Brain pericyte (primary cell): ENCODE measurements at places on chromosomes 12 and 14.

DNA sequence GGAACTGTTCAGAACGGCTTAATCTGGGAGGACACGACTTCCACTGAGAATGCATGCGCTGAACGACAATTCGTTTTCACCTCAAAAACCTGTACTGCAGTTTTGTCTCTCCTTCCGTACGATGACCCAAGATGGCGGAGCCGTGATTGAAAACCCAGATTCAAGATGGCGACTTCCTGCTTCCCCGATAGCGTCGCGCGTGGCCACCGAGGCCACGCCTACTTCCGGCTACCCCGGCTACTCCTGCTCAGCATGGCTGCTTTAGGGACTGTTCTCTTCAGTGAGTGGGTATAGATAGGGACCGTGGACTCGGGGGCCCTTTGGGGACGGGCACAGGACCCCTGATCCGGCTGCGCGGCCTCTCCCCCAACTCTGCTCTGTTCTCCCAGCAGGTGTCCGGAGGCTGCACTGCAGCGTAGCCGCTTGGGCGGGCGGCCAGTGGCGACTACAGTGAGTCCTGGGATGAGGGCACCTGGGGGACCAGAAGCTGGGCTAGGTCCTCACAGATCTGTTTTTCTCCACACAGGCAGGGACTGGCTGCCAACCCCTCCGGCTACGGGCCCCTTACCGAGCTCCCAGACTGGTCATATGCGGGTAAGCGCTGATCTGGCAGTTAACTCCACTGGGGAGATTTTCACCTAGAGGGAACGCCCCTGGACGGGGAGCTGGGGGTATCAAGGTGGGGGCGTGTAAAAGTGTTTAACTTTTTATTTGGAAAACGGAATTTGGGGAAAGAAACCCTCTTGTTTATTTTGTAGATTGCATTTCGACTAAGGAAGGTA lies at the start of gene MRPL52:
MRPL52 (plus strand) TSS at position 227 of the 782 bp plus-strand sequence; CDS start at position 253, 26 bp downstream.
- no peak for DNase-seq

GRCh38 chr14:101888182-101888581 lies 76.2 kb upstream of the DYNC1H1 start:
- DNase-seq: no peak

DNA sequence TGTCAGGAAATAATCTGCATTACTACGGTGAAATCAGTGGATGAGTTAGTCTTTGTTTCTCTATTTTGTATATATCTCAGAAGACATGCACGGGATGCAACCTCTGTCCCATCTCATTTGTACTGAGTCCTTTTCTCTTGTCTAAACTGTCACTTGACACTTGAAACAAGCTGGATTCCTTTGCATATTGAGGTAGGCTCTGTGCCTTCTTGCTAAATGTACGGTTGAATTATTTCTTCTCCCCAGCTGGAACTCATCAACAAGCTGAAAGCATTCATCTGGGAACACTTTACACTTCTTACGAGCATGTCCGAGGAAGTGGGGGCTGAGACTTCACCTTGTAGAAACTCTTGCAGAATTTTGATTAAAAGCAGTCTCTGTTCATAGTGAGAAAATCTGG lies 119.5 kb downstream of the VEZT start:
- no peak for DNase-seq

DNA sequence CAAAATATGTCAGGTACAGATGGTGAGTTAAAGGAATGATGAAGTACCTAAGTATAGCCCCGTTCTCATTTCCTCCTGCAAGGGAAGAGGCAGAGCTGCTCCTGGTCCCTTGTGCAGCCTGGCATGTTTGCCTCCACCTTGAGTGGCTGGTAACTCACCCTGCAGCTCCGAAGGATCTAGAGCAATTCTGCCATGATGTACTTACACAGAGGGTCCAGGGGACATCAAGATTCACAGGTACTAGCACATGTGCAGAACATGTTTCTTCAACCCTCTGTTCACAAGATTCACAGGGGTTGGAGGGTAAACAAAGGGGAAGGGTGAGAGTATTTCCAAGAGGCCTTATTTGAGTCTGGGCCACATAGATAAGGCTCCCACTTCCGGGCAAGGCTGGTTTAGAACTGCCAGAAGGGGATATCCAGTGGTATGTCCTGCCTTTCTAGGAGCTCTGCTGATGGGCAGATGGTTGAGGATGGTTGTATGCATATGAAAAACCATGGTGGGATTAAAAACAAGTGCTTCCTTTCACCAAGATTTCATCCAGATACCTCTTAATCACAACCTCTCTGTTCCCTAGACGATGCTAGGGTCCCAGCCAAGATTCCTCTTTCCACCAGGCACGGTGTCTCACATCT lies 7.7 kb downstream of the DCTN2 start:
- no peak for DNase-seq

GRCh38 chr14:50846226-50846880 lies 15.4 kb upstream of the NIN start:
- DNase-seq: no peak

GRCh38 chr14:79299162-79299561 lies 912.1 kb downstream of the DIO2 start:
- no peak for DNase-seq

GRCh38 chr12:532908-533565 lies 73.3 kb downstream of the B4GALNT3 start:
- no peak for DNase-seq

- no peak for DNase-seq
Observed at GRCh38 chr14:92735344-92735743, 13.1 kb downstream of the LGMN start.

DNA sequence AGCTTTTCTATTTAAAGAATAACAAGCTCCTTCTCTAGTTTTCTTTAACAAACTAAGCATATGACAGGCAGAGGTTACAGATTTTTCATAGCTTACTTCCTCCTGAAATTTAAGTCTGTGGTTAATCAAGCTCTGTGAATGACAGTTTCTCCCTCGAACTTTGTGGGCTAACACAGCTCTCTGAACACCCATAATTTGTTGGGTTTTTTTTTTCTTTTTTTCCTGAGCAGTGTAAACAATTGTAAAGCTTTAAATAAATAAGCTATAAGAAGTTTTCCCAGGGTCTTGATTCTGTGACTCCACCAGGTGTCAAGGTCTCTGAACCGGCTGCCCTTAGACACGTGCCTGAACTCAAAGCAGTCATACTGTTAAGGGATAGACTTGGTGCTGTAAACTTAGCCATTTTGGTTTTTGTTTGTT lies 128.1 kb upstream of the AMIGO2 start:
- no peak for DNase-seq

DNA sequence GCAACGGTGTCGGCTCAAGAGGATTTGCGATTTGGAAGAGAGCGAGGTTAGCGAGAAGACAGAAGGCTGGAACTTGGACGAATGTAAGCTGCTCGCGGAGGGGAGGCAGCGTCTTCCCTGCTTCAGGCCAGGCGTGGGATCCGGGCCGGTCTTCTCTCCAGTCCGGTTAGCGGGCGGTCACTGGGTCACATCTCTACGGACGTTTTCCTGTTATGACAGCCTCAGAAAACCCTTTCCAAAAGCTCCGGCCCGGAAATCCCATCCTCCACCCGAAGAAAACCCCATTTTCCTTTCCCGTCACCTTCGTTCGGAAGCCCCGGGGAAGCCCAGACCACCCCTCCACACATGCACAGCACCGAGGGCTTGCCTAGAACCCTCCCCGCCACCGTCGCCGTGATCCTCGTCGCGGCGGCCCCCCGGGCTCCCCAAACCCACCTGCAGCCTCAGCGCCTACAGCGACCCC lies 268 bp downstream of the NDUFB1 start:
- no peak for DNase-seq

GRCh38 chr14:93049867-93050331 lies 65.8 kb downstream of the ITPK1 start:
- no peak for DNase-seq

GRCh38 chr14:69242311-69243224 lies 17.4 kb upstream of the GALNT16 start:
- DNase-seq: no peak

GRCh38 chr12:71312768-71313403 lies 126.7 kb upstream of the LGR5 start:
- no peak for DNase-seq

DNA sequence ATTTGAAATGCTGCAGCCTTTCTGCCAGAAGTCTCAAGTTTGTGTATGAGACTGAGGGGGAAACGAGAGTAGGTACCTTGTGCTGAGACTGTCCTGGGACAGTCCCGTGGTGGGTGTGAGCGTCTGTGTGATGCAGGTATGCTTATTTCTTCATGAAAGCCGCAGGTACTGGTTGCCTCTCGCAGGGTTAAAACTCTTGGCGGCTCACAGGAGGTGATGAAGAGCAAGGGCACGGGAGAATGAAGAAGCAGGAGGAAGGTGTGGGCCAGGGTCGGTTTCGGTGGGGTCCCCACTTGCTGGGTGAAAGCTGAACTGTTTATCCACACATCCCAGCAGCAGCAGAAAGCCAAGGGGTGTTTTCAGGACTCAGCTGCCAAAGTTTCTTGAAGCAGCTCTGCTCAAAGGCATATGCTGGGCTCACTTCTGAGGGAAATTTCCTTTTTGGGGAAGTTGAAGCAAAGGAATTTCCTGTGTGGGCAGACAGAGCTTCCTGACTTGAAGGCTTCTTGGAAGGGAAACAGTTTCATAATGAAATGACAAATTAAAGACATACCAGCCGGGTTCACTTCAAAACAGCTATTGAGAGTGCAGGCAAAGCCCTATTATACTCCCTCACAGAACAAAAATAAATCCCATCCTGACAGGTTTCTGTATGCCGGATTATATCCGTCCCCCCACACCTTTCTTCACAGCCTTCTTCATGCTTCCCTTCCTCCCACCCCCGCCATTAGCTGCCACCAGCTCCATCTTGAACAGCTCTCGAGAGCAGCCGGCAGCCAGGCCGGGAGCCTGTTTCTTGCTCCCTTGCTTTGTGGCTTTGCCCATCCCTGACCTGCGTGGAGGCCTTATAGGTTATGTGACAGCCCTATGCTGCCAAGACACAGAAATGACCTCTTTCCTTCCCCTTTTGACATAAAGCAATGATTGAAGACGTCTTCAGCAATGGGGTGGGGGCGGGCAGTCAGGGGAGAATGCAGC lies 116.6 kb downstream of the ETV6 start:
- no peak for DNase-seq

DNA sequence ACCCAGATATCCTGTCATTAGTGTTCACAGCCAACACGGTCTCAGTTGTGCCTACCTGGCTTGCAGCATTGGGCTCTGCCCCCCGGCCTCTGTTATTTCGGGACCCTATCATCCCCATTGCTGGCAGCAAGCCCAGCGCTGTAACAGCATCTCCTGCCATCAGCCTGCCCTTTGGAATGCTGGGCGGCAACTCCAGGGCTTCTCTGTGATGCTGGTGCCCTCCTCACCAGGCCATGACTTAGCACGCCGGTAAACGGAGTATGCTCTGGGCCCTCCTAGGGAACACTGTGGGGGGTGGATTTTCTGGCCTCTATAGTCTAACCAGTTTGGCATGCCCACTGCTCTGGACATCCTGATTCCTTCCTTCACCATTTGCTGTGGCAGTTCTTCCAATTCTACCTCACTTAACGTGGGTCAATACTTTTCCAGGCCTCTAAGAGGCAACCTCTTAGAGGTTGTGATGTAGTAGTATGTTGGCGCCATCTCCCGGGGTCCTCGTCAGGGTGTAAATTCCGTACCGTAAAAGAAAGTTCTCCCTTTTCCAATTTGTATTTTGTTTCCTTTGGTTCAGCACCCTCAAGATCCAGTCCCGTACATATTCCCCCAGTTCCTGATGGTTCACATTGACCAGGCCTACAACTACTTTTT lies 80.0 kb downstream of the SINHCAF start:
- no peak for DNase-seq

DNA sequence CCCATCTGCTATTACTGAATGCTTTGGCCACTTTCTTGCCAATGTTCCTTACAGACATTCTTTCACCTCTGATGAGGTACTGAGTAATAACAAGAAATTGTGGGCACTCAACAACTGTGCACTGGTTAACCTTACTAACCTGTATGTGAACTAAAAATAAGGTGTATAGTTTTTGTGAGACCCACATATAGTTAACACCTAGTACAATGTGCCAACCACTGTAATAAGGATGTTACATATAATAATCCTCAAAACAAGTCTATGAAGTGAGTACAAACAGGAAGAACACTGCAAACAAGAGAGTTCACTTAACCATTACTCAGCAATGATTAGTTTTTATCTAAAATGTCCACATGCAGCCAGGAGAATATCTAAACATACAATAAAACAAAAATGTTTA lies 4.5 kb downstream of the DDHD1 start:
- no peak for DNase-seq

DNA sequence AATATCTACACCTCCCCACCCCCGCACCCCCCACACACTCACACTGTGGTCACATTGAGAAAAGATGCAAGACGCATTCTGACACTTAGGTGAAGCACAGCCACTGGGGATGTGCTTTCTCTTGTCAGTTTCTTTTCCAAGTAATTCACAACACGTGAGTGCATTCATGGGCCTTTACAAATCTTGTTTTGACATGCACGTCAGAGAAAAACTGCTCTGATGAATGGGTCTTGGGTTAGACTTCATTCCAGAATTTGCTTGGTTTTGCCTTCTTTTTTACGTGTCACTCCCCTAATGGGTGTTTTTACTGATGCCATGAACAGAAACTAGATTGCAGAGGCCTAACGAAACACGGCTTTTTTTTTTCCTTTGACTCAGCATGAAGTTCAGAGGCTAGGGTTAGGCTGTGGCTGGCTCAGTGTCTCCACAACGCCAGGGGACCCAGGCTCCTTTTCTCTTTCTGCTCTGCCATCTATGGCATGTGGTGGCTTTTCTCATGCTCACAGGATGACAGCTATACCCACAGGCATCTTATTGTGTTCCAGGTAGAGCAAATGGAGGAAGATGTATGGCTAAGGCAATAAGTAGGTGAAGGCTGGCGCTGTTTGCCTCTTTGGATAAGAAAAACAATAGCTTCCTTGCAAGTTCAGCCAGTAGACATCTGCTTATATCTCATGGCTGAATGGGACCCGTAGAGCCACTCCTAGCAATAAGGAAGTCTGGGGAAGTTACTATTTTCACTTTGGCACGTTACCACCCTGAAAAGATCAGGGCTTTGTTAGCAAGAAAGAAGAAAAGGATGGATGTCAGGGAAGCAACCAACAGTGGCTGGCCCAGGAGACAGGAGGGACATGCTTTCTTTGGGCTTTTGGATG lies 253.3 kb downstream of the SLC15A4 start:
- DNase-seq: no peak

DNA sequence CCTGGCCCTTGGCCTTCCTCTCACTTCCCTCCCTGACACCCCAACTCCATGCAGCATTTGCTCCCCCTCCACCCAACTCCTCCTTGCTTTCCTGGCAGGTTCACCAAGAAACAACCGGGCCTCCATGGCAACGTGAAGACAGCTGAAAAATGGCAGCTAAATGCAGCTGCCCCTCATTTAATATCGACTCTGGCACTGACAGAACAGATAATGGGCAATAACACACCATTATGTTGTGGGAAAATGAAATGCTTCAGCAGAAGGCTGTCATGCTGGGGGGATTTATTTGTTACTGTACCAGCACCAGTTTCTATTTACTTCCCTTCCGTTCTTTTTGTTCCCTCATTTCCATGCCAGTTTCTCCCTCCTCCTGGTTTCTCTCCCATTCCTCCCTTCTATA lies 440.8 kb downstream of the NRXN3 start:
- DNase-seq: no peak

- no peak for DNase-seq
Observed at GRCh38 chr12:93139028-93139665, 210.1 kb upstream of the EEA1 start.

- no peak for DNase-seq
Observed at GRCh38 chr12:47602325-47602724, 103.5 kb downstream of the RPAP3 start.

GRCh38 chr12:48990552-48990951 lies 8.6 kb downstream of the DDN start:
- DNase-seq: no peak
